Activated CD4-positive, CD25-positive, alpha-beta regulatory T cell treated with anti-CD3 and anti-CD28 coated beads, Interleukin-2, amount 50 U/mL, for 24 hours (primary cell): ENCODE measurements at places on chromosomes 1 and 21.
A peak's percentile ranks its signal among the peaks of the same experiment; 100 is the strongest.

- ATAC-seq: no peak
These were observed 11.8 kb upstream of the AMIGO1 start for GRCh38 chr1:109521002-109521951.

- ATAC-seq: no peak
These were observed 131.5 kb downstream of the KCNJ6 start for GRCh38 chr21:37784591-37785318.

GRCh38 chr1:112605633-112606327, 13.2 kb downstream of the ST7L start:
- ATAC-seq: no peak

GRCh38 chr1:3002349-3003038, 18.8 kb upstream of the ACTRT2 start:
- no peak for ATAC-seq

DNA sequence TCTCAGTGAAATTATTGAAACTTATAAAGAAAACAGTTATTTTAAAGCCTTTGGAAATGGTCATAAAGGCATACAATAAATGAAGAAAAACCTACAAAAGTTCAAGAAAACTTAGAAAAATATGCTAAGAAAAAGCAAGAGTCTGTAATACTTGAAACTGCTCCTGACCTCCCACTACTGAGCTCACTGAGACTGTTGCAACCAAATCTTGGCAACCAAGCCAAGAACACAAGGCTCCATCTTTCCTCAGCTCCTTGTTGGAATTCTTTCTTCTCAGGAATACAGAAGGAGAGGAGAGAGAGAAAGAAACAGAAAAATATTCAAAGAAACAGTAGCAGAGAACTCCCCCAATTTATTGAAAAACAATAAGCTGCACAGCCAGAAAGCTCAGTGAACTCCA, 160.5 kb downstream of the RASAL2 start:
- no peak for ATAC-seq

- no peak for ATAC-seq
These were observed 34.4 kb downstream of the ADAMTS1 start for GRCh38 chr21:26810676-26811415.

DNA sequence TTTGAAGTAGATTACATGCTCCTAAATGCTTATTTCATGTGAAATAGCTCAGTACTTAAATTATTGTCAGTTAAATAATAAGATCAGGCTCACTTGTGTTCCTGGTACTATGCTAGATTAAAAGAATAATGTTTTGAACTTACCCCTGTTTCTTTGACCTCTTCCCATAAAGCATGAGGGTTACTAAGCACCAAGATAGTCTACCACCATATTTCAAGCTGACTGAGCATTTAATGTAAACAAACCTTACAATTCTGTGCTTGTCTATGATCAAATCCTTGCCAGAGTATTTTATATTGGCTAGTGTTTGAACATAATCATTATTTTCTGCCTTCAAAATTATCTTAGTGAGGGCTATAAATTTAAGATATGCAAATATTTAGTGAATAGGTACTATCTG, 98.1 kb downstream of the LHX9 start:
- ATAC-seq: no peak

GRCh38 chr1:207282058-207282457, 39.4 kb upstream of the CD55 start:
- ATAC-seq: no peak

- ATAC-seq: no peak
These were observed at the start of gene LCE1A for GRCh38 chr1:152827173-152827572. Gene LCE1A (plus strand): TSS chr1:152827473. CDS start chr1:152827473, 0 bp downstream.

- no peak for ATAC-seq
These were observed 95.4 kb upstream of the ERRFI1 start for GRCh38 chr1:8121261-8122159.

DNA sequence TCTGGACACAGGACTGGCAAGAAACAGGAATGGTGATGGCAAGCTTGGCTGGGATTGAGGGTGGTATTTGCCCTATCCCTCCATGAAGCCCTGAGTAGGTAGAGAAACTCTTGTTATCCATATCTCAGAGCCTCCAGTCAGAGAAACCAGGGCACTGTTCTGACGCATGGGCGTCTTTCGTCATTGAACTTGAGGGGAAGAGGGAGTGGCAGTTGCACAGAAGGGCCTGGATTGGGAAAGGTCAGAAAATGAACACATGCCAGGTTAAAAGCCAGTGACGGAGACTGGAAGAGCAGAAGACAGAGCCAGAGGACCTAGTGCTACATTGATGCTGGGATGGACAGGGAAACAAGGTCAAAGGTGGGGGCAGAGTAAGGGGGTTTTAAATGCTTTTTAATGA, 516.7 kb downstream of the PLPP3 start:
- ATAC-seq: no peak

- ATAC-seq: no peak
These were observed 6.7 kb downstream of the ELF3 start for GRCh38 chr1:202016811-202017748.

- peak; percentile 76 for ATAC-seq
These were observed 253.5 kb downstream of the AKT3 start for GRCh38 chr1:243596431-243597062.

DNA sequence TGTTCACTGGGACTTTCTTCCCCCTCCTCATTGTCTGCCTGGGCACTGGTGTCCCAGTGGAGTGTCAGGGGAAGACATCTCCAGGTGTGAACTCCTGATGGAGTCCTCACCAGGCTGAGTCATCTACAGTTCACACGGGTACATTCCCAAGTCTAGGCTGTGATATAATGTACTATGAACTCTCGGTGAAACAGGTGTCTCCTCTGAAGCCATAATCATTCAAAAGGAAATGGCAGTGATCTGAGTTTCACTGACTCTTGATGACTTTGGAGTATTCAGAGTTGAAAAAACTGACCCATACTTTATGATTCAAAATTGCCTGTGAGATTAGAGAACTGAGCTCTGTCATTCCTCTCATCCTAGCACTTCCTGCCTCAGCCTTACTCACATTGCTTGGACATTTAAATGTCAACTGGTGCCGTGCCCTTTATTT, 9.1 kb downstream of the LAMC2 start:
- ATAC-seq: no peak

DNA sequence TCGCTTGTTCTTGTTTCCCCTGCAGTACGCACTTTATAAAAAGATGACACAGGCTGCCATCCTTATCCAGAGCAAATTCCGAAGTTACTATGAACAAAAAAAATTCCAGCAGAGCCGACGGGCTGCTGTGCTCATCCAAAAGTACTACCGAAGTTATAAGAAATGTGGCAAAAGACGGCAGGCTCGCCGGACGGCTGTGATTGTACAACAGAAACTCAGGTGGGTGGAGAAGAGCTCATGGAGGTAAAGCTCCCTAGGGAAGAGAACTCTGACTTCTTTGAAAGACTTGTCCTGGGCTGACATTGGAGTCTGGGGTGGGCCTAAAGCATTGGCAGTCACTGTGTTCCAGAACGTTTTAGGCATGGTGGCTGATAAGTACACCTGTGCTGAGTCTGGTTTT, 19.9 kb upstream of the VAMP3 start:
- ATAC-seq: no peak

- no peak for ATAC-seq
These were observed 195.6 kb downstream of the HMCN1 start for GRCh38 chr1:185929776-185930175.

DNA sequence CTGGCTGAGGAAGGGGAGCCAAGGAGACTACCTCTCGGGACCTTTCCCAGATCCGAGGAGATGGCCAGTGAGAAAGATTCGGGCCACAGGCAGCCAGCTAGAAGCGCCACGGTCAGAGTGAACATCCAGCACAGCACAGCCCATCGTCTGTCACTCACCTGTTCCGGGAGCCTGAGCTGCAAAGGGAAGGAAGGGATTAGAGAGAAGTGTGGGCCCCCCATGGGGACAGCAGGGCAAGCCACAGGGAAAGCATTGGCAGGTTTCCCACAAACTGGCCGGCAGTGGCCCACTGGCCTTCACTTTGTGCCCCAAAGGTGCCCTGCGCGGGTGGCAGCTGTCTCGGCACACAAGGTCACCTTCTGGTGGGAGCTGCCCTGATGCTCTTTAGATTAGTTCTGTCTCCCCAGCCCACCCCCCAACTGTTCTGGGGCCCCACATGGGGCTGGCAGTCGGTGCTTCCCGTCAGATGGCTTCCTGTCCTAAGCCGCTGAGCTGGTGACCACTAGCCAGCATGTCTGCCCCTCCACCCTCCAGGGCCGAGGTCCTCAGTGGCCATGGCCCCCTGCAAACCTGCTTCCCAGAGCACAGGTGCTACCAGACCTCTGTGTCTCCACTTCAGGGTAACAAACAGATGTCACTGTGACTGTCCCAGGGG, 56.7 kb downstream of the LACTBL1 start:
- no peak for ATAC-seq

GRCh38 chr1:116556289-116557006, 14.4 kb downstream of the CD58 start:
- ATAC-seq: peak; percentile 95

DNA sequence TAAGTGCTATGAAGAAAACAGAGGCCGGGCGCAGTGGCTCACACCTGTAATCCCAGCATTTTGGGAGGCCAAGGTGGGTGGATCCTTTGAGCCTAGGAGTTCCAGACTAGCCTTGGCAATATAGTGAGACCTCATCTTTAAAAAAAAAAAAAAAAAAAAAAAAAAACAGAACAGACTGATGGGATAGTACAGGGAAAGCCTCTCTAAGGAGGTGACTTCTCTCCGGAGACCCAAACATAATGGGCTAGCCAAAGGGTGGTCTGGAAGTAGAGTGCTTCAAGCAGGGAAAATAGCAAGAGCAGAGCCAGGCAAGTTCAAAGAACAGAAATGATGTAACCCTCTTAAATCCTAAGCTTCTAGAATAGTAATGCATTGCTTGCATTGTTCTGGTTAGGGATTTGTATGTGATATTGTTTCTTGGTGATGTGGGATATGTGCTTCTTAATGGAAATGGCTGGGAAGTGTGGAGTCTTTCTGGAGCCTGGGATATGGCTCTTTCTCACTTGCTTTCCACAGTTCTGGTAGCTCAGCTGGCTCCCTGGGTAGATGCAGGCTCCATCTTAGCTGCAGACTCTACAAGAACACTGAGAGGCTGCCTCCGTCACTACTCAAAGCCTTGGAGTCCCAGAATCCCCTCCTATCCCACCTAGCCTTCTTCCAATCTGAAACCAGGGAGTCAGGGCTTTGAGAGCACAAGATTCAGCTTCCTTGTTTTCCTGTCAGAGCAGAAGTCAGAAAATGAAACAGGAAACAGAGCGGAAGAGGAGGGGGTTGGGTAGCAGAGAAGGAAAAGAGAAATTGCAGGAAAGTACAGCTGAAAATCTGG, 1.9 kb upstream of the PIGV start:
- no peak for ATAC-seq

DNA sequence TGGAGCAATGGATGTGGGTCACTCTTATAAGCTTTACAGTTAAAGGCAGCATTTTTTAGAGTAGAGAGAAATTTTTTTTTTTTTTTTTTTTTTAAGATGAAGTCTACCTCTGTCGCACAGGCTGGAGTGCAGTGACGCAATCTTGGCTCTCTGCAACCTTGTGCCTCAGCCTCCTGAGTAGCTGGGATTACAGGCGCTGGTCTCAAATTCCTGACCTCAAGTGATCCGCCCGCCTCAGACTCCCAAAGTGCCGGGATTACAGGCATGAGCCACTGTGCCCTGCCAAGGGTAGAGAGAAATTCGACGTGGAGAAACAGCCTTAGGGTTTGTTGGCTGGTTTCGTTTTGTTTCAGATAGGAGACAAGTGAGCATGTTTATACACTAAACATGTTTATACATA, 594.2 kb upstream of the ADAMTS5 start:
- ATAC-seq: no peak

DNA sequence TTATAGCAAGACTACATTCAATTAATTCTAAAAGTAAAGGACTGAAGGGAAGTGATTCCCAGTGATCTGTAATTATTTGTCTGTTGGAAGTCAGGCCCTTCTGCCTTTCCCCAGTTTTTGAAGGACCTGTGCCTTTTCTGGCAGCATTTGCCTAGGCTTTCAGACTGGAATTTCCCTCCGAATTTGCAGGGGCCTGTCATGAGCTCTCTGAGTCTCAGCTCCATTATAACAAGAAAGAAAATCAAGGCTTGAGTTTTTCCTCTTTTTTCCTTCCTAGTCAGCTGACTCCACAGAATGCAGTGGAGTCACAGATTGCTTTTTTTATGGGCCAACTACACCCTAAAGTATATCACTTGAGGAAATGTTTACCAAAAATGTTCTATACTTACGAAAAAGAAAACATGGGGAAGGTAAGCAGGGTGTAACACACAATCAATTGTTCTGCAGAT, 1.1 kb downstream of the NR5A2 start:
- no peak for ATAC-seq

DNA sequence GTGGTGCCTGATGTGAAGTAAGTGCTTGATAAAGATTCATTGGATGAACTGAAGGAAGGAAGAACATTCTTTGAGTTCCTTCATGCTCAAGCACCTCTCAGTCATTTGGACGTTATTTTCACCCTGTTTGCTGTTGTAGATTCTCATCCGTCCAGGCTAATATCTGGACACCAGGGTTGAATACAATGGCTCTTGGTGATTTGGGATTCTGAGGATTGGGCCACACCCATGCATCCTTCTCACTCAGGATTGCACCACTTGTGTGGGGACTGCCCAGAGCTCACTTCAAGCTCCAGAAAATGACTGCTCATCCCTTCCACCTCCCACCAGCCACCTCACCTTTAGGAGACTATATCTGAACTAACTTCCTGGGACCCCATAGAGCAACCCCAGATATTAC, 117.1 kb upstream of the IPO9 start:
- ATAC-seq: no peak

DNA sequence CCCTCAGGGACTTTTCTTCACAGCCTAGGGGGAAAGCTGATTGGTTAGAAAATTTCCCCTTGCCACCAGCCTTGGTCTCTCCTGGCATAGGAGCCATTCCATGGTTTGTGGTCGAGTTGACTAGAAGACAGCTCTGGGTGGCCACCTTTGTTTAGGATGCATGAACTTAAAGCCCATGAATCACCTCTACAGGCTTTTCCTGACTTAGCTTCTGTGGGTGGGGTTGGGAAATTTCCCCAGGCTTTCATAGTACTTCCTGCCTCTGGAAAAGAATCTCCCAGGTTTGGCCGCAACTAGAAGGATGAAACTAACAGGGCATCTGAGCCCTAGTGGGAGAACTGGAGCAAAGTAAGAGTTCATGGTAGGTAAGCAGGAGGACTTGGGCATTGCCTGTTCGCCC, 72.6 kb downstream of the SNRPE start:
- no peak for ATAC-seq

DNA sequence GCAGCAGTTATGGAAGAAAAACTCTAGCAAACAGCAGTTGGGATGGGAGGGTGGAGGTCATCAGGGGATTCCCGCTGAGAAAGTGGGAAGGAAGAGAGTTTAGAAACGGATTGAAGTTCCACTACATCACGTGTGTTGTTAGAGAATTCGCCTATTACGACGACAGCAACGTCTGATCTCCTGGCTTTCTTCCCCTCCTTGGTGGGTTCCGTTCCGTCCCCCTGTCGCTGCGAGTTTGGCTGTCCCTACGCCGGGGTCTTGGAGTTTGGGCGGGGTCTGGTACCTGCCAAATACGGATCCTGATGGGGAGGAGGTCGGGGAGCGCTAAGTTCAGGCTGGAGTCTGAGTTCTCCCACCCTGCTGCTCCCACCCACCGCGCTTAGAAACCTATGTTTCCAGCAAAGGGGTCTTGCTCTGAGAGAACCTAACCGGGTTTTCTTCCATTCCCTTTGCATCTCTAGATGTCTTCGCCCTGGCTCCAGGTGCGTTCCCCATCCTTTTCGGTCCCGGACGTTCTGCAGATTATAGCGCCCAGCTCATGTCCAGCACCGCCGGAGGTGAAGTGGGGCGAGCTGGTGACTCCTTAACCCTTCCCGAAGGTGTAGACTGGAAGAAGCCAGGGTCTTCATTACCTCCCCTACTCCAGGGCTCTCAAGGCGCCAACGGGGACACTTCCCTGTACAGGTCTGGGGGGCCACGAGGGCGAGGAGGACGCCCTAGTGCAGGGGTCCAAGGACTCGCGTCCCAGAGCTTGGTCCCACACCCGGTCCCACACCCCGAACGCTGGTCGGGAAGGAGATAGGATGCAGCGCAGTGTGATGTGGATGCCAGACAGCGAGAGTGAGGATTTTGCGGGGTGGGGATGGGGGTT, 641 bp upstream of the KCNK2 start:
- no peak for ATAC-seq
